Activated CD8-positive, alpha-beta T cell treated with anti-CD3 and anti-CD28 coated beads for 36 hours (primary cell): ENCODE measurements at places on chromosomes 7 and 10.

DNA sequence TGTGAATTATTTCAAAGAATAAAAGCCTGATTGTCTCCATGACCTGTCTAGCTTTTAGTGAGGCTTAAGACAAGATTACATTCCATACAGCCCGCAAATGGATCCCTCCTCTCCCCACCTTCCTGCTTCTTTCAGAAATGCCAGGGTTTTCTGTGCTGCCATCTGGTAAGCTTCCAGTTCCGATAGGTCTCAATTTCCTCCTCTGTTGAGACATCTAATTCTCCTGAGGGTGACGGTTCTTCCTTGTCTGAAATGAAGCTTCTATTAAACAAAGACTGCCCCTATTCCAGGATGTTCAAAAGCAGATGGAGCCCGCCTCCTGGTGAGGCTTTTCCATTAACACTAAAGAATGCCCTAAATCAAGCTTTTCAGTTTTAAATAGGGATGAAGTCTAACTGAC, 295.6 kb downstream of the PTPRN2 start:
- DNase-seq = no peak

- DNase-seq = no peak
Observed at GRCh38 chr7:133815611-133816210, 311.4 kb upstream of the LRGUK start.

- DNase-seq = no peak
Observed at GRCh38 chr7:101957744-101958525, 140.5 kb downstream of the CUX1 start.

DNA sequence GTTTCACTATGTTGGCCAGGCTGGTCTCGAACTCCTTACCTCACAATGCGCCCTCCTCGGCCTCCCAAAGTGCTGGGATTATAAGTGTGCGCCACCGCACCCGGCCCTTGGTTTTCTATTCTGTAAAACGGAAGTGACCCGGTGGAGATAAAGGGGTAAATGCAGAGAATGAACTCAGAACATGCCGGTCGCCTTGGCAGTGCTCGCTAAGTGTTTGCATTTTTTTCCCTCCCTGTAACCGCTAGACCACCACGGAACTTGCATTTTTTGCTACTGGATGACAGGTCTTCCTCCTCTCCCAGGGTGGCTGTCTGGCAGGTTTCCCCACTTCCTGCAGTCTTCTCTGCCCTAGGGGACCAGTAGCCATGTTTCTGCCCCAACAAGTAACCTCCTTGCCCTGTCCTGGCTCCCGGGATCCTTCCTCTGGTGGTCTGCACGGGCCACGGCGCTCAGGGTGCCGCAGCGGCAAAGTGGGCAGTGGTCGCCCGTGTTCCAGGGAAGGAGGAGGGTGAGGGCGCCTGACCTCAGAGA, 18.8 kb upstream of the GNA12 start:
- peak; percentile 81 for DNase-seq
